Mammary epithelial cell (primary cell): ENCODE measurements at places on chromosomes 4 and X. TPM values are rescaled to one million over a fixed set of nuclear protein-coding genes. Genes with fewer than 3 reads are reported as not detected.

Gene C4orf36
- polyA plus RNA-seq, result 3.0 TPM

Gene STPG2
- 0.03 TPM for polyA plus RNA-seq

Gene NIPAL1
- 12.0 TPM for polyA plus RNA-seq

Gene FDCSP
- not detected for polyA plus RNA-seq

Gene MAGEB5
- not detected for polyA plus RNA-seq

- peak; percentile 69 for DNase-seq
Measured at GRCh38 chr4:72997409-72997808, 72.1 kb downstream of the COX18 start.

DNA sequence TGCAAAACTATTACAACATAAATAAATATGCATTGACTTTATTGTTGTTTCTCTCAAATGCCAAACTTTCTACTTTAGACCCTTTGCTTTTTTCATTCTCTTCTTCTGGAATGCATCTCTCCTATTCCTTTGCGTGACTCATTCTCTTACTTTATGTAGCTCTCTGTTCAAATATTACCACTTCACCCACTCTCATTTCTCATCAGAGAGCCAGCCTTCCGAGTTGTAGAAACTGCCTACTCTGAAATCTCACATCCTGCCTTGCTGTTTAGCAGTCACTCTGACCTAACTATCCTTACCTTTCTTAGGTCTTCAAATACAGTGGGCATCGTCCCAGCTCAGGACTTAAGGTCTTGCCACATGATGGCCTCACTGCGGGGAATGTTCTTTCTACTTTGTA, 143.5 kb downstream of the GALNTL6 start:
- DNase-seq, result no peak

GRCh38 chr4:124203613-124204238, 508.8 kb downstream of the ANKRD50 start:
- no peak for DNase-seq

GRCh38 chr4:143021384-143021783, 163.3 kb upstream of the USP38 start:
- DNase-seq, result no peak

DNA sequence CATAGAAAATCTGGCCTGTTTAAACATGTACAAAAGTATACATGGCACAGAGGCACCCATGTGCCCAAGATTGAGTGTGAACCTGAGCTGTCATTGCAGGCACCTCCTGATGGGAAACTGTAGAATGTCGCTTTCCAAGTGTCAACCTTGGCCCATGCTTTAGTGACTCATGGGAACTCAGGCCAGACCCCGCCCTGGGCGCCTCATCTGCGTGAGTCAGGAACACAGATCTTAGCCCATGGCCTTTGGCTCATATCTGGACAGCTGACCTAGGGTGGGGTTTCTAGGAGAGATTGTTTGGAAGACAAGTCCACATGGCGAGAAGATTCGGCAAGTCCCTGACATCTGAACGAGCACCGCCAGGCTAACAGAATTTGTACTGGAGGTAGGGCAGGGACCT, 50.0 kb downstream of the CYTL1 start:
- DNase-seq, result peak; percentile 16

GRCh38 chrX:134544513-134545151, 84.7 kb downstream of the HPRT1 start:
- no peak for DNase-seq

- DNase-seq, result no peak
Measured at GRCh38 chr4:3766036-3766784, at the start of gene ADRA2C. Gene ADRA2C, plus strand, starts transcription at chr4:3766385. Its CDS starts 222 bp downstream, at chr4:3766607.

DNA sequence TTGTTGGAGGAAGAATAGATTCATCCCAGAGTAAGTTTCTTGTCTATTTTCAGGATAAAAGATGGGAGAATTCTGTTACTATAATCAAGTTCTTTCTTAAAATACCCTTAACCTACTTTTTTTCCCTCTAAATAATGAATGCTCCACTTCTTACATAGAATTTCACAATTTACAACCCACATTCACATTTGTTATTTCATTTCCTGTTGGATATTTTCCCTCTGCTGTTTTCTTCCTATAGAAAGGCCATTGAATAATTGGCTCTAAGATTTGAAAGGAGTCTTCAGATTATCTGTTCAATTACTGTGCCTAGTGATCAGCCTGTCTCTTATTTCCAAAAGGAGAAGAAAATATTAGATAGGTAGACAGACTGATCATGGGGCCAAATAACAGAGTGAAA, 79.7 kb downstream of the CPE start:
- no peak for DNase-seq

- DNase-seq, result no peak
Measured at GRCh38 chr4:175440786-175441185, 371.3 kb downstream of the GPM6A start.

- DNase-seq, result no peak
Measured at GRCh38 chr4:169958629-169959028, 67.6 kb downstream of the MFAP3L start.

DNA sequence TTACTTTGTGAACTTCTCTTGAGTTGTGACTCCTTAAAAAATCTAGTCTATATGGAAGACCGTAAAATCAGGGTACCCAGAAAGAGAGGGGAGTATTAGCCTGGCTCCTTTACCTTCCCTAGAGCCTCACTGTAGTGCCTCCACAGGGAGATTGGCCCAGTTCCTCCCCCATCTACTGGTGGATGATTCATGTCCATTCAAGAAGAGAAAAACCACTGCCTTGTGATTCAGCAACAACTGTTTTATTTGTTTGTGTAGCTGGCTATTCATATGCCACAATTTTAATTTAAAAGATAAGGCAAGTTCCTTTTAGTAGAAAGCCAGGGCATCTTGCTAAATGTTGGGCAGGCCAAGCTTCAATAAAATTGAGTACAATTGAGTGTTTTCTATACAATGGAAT, 221.8 kb upstream of the KCNIP4 start:
- DNase-seq, result peak; percentile 88

DNA sequence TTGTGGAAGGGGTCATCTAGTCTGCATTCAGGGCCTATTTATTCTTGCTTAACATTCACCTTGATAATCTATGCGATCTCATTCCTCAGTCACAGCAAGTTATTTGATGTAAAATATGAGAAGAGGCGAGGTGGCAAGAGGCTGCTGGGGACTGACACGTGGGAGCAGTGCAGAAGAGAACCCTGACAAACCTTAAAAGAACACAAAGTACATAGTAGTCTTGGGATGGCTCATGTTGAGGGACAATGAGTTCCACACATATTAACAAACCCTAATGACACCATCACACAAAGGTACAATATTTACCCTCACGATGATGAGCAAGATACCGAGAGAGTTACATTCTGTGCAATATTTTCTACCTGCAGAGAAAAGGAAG, 57.5 kb downstream of the MAML3 start:
- DNase-seq, result no peak

GRCh38 chrX:338836-339400, 20.3 kb upstream of the GTPBP6 start:
- no peak for DNase-seq

GRCh38 chrX:150616863-150617198, 48.4 kb downstream of the MTM1 start:
- DNase-seq, result peak; percentile 4

- DNase-seq, result no peak
Measured at GRCh38 chr4:98786866-98787265, 128.5 kb upstream of the TSPAN5 start.
